ENCODE measurements at places on chromosomes 4 and X.

- DNase-seq: no peak
Observed at GRCh38 chr4:67355806-67356205, 189.5 kb downstream of the CENPC start.

DNA sequence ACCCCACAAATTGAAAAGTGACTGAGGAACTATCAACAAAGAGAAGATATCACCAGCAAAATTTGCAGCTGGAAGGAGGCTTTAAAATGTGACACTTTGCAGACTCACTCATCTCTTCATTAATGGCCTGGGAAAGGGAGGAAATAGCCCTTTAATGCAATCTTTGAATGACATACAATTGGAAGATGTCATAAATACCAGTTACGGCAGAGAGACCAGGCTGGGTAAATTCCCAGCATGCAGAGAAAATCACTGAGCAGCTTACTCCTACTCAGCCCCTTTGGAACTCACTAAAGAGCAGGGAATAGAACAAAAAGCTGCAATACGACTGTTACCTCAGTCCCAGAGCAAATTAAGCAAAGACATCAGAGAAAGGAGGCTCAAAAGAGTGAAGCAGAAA is 238.9 kb downstream of the HS3ST1 start:
- DNase-seq: no peak

GRCh38 chr4:83013420-83013867 is 2.8 kb upstream of the LIN54 start:
- no peak for DNase-seq

- DNase-seq: no peak
Observed at GRCh38 chr4:18961879-18962278, 940.3 kb upstream of the LCORL start.

- DNase-seq: no peak
Observed at GRCh38 chr4:71607780-71608677, 175.8 kb downstream of the GC start.

DNA sequence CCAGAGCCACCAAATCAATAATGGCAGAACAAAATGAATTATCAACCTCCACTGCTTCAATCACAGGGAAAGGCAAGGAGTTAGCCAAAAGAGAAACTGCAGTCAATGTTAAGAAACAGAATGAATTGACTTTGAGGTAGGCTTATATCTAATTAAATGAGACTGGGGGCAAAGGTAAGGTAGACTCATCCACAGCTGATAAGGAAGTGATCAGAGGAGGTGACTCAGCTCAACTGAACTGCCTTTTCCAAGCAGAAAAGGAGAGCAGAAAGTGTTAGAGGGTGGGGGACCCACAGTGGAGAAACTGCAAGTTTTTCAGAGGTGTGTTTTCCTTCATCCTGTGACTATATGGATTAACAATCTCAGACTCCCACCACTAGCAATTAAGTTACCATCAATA is 345.8 kb upstream of the PPARGC1A start:
- DNase-seq: no peak

- DNase-seq: no peak
Observed at GRCh38 chr4:174592256-174592984, 70.1 kb upstream of the HPGD start.

GRCh38 chr4:117137145-117137544 is 51.8 kb upstream of the TRAM1L1 start:
- DNase-seq: no peak

DNA sequence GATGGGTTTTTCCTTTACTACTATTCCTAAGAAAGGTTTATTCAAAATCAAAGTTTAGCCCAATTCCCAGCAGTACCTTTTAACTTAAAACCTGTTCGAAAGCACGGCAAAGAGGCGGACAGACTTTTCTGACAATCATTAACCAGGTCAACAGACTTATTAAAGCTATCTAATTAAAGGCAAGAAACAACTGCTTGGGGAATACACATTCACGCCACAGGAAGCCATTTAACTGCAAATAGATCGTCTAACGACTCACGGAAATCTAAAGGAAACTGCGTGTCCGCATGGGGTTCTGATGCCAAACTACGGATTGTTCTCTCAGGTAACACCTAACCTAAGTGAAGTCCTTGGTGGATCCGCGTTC is 663 bp upstream of the USP53 start:
- DNase-seq: no peak

- DNase-seq: no peak
Observed at GRCh38 chr4:152540941-152541340, 5.0 kb upstream of the FBXW7 start.

GRCh38 chr4:1473718-1474117 is 67.5 kb upstream of the NKX1-1 start:
- peak; percentile 50 for DNase-seq

GRCh38 chrX:31219174-31219573 is 147.3 kb upstream of the FTHL17 start:
- DNase-seq: no peak

- peak; percentile 66 for DNase-seq
Observed at GRCh38 chrX:31099536-31100090, 27.8 kb upstream of the FTHL17 start.

DNA sequence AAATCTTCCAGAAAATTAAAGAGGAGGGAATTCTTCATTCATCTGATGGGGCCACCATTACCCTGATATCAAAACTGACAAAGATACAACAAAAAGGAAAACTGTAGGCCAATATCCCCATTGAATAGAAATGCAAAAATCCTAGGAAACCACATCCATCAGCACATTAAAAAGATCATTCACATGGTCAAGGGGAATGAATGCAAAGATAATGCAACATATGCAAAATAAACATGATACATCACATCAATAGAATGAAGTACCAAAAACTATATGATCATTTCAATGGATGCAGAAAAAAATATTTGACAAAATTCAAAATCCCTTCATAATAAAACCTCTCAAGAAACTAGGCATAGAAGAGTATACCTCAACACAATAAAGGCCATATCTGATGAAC is 108.9 kb upstream of the SH3RF1 start:
- no peak for DNase-seq

GRCh38 chrX:3592184-3592583 is 121.3 kb downstream of the PRKX start:
- DNase-seq: no peak

DNA sequence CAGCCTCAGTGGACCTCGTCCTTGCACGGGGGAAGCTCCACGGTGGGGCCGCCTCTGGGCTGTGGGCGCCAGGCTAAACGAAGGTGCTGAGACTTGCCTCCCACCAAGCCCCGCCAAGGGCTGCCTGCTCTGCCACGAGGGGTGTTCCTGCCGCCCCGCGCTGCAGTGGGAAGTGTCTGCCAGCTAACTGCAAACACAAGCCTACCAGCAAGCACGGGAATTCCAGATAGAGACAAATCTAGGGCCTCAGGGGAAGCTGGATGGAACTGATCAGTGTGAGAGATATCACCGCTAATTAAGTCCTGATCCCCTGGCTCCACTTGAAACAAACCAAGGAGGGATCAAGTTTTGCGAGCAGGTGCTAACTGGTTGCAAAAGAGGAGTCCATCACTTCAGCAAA is 181.6 kb upstream of the LEF1 start:
- DNase-seq: no peak

GRCh38 chrX:17497193-17497592 is 122.2 kb downstream of the NHS start:
- no peak for DNase-seq

DNA sequence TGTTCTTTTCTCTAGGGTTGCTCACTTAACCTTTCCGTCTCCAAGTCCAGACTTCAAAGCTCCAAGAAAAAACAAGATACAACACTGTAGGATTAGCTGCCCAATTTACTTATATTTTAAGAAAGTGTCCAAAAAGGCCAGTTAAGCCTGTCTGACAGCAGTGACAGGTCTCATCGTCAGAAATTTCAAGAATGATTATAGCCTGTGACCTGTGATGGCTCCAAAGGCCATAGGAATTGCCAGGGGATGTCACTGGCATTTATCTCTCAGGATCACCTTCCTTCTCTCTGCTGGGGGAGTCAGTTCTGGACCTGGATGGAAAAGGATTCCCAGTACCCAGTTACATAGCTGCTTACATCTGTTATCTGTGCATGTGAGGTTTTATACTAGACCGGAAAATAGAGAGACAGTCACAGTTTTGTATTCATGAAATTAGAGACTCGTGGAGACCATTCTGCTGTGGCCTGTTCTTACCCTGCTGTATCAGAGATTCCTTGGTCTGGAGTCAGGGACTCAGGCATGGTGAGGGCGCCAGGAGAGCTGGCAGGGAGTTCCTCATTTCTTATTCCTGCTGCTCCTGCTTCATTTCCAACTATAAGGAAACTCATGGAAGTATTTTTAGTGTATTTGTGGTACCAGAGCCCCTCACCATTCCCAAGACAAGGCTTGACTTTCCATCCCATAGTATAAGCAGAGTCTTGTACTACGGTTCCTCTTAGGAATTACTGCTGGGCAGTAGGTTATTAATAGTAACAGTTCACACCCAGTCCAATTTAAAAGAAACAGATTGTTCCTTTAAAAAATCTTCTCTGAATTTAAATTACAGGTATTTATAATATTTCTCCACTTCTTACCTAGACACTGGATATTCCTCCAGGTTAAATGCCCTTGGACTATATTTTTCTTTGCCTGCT is 220.8 kb downstream of the SHROOM3 start:
- no peak for DNase-seq

- DNase-seq: no peak
Observed at GRCh38 chr4:82851885-82852750, 38.8 kb downstream of the SEC31A start.

DNA sequence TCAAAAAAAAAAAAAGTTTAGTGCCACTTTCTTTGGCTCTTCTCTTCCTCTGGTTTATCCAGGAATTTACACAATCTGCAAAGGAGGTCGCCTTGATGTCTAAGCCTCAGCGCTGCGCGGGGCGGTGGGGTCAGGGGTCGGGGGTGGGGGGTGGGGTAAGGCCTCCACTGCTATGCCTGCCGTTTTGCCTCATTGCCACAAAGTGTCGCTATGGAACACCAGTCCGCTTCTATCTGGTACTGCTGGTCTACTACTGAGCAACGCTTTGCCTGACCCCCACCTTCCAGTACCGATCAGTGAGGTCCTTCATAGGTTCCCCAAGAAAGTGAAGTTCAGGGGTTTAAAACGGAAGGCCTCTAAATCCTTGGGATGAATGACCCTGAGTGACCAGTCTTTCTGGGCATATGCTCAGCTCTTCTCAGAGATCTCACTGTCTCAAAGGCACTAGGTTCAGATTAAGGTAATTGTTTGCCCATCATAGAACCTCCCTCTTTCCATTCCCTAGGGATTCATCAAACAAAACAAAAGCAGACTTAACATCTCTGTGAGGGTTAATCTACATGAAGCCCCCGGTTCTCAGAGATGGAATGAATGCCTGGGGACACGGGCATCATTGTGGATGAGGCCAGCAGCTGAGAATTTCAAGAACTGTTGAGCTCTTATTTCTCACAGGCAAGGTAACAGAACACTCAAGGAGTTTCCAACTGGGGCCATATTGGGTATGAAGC is 16.9 kb upstream of the TSR2 start:
- no peak for DNase-seq

- DNase-seq: no peak
Observed at GRCh38 chr4:10690185-10690907, 5.8 kb upstream of the CLNK start.

DNA sequence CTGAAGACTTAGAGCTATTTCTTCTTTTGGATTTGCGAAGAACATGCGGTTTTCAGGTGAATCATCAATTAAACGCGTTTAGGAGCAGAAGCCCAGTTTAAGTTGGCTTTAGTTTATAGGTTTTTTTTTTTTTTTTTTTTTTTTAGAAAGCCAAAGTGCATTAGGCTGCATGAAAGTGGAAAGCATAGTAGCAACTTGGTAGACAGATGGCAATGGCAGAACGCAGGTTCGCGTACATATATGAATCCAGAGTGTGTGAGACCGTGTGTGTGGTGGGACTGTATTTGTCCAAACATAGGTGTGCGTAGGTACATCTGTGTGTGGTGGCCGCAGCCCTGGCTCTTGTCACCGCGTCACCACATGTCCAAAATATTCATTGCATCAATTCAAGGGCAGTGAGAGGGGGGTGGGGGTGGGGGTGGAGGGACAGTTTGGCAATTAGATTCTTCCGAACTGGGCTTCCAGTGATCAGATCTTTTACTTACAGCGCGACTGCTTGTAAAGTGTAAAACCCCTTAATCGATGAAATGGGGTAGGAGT is 901 bp downstream of the JADE1 start:
- peak; percentile 69 for DNase-seq

GRCh38 chr4:111501946-111502345 is 643.3 kb upstream of the FAM241A start:
- no peak for DNase-seq

DNA sequence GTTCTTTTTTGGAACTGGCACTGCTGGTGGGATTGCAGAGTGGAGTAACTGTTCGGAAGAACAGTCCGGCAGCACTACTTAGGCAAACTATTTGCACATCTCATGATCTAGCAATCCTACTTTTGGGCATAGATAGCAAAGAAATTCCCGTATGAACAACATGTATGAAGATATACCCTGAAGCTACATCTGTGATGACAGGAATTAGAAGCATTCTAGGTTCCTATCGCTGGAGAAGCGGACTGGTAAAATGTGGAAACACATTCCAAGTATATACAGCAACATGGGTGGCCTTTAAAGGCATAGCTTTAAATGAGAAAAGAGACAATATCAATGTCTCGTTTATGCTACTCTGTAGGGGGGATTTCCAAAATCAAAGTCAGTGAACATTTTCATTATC is 3.1 kb downstream of the DCAF16 start:
- DNase-seq: no peak

- DNase-seq: no peak
Observed at GRCh38 chr4:55036405-55036804, 89.0 kb downstream of the KDR start.

- DNase-seq: peak; percentile 88
Observed at GRCh38 chr4:186201535-186202230, 10.3 kb downstream of the CYP4V2 start.

- no peak for DNase-seq
Observed at GRCh38 chr4:135240796-135241195, 1039.2 kb upstream of the PABPC4L start.

DNA sequence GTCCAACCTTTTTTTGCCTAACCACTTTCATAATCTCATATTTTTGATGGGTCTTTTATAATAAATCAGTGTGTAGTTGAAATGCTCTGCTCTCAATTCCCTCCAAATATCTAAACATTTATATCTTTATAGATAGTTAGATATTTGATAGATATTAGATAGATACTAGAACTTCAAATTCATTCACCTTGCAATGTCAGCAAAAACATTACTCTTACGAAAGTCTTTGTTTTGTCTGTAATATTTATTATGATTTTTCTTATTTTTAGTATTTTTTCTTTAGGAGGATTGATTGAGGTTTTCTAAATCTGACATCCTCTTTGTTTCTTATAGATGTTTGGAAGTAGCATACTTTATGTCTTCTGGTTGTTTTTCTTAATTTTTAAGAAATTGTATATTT is 2563.6 kb downstream of the PCDH7 start:
- no peak for DNase-seq

- no peak for DNase-seq
Observed at GRCh38 chr4:81472281-81473182, 825 bp upstream of the RASGEF1B start.

- DNase-seq: no peak
Observed at GRCh38 chr4:168691631-168692369, 194.9 kb downstream of the PALLD start.

- DNase-seq: no peak
Observed at GRCh38 chr4:73603854-73604584, 16.2 kb downstream of the RASSF6 start.
